Stimulated activated CD8-positive, alpha-beta memory T cell treated with anti-CD3 and anti-CD28 coated beads, Interleukin-4, amount 100 ng/mL, for 48 hours (primary cell): ENCODE measurements at places on chromosomes 16 and 17.

- no peak for DNase-seq
Observed at GRCh38 chr17:51423421-51424160, 163.2 kb downstream of the UTP18 start.

DNA sequence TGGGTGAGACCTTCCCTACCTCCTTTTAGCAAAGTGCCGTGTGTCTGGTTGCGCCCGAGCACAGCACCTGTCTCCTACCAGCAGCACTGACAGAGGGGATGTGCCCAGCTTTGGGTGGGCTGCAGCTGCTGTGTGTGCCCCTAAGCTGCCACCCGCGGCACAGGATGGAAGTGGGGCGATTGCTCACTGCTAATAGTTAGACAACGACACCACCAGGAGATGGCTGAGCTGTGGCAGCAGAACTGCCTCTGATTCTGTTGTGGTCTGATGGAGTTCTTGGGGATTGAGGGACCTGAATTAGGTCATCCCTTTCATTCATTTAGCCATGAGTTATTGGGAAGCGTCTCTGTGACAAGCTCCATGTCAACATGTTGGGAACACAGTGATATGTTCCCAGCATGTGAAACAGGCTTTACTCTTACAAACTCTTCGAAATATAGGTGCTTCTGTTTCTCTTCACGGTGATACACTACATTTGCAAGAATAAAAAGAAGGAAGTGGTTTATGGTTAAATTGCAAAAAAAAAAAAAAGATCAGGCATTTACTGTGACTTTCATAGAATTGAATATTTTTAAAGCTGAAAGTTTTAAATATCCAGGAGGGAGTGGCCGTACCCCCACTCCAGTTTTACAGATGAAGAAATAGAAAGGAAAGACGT lies 184.4 kb downstream of the MAF start:
- peak; percentile 32 for DNase-seq

DNA sequence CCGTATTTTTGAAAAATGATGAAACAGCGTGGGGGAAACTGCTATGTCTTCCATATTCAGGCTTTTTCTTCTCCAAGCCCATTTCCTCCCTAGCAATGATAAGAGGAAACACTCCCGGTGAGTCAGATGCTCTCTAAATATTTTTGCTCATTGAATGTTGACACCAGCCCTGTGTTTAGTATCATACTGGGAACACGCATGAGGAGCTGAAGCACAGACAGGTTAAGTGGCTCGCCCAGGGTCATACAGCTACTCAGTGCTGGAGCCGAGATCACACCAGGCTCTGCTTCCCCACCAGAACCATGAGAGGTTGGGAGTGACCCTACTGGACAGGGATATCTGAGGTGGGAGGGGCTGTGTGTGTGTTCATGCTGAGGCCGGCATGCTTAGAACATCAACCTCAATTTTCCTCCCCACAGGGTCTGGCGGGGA lies 37.8 kb upstream of the ADGRG1 start:
- DNase-seq: no peak

DNA sequence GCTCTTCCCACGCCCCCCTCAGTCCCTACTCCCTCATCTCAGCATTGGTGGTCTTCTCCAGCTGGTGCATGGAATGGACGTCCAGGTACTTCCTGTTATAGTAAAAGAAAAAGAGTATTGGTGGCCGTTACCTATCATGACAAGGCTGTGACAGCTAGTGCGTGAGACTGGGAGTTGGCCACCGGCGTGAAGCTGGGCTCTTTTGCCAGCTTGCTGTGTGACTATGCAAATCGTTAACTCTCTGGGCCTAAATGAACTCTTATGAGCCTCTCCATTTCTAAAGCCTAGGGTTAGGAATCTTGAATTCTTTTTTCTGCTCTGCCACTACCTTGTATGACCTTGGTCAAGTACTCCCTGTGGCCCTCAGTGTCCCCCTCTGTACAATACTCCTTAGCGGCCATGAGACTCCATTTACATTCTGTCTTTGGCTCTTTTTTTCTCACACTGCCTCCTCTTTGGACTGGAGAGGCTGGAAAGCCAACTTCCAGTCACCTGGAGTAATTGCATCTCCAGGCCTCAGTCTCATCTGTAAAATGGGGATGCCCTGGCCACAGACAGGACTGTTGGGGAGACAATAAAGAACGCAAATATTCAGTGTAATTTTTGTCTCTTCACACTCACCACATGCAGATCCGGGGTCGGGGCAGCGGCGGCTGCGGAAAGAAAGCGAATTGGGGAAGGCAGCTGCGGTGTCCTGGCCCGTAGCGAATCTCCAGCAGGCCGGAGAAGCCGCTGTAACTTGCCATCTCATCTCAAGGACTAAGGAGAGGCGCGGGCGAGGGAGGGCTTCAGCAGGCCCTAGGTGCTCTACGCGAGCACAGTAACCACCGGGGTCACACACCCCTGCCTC lies 1.1 kb downstream of the CFAP119 start:
- DNase-seq: no peak

- no peak for DNase-seq
Observed at GRCh38 chr16:77183137-77183536, 7.9 kb upstream of the MON1B start.

DNA sequence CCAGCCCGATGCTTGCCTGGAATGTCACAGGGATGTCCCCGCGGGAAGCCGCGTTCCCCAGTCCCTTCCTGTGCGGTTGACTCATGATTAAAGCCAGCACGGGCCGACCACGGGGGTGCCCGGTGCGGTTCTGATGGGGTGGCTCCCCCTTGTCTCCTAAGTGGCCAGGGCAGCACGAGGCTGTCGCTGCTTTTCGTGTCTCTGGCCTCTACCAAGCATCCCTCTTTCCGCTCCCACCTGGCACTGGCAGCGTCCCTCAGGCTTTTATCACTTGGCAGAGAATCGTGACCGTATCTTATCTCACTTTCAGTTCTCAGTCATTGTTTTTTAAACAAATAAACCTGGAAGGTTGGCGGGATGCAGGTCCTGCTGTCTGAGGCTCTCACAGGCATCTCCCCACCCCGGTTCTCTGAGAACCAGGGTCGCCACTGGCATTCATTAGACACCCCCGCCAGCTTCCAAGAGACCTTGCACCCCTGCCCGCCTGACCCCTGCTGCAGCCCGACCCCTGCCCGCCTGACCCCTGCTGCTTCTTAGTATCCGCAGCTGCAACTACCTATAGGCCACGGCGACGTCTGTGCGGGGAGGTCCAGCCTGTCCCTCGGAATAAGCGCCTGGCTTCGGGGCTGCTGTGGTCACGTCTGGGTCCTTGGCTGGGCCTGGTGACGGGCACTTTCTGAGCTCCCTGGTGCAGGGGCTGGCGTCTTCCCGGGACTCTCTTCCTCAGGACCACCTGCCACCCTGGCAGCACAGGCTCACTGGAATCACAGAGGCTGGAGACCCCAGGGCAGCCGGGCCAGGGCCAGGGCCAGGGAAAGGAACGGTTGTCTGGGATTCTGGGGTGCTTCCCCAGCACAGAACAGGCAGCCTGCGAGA lies 7.5 kb downstream of the C1QTNF8 start:
- no peak for DNase-seq

DNA sequence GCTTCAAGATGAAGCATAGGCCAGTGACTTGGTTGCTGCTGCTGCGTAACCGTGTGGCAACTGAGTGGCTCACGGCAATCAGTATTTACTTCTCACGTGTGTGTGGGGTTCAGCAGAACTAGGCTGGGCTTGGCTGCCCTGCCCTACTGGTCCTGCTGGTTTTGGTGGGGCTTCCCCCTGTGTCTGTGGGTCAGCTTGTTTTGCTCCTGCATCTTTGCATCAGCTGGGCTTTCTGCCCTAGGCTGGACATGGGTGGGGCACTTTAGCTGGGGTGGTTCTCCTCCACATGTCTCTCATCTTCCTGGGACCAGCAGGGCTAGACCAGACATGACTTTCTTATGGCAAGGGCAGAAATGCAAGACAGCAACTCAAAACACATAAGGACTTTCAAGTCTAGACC lies 550.5 kb downstream of the MAF start:
- no peak for DNase-seq

- peak; percentile 82 for DNase-seq
Observed at GRCh38 chr17:2050300-2051060, 4.4 kb upstream of the HIC1 start.

DNA sequence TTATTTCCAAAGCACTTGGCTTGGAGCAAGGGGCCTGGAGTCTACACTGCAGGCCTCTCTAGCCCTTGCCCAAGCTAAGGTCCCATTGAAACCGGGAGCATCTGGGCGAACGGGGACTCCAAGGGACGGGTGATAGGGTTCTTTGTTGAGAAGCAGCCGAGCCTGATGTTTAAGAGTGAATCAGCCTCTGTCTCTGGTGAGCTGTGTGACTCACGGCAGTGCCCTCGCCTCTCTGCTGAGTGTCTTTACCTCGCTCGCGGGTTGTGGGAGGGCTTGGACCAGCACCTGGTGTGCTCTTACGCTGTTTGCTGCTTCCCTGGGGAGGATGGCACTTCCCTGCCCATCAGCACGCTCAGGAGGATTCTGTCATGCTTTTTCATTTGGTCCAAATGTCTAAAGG lies 1.3 kb downstream of the HGS start:
- peak; percentile 76 for DNase-seq

DNA sequence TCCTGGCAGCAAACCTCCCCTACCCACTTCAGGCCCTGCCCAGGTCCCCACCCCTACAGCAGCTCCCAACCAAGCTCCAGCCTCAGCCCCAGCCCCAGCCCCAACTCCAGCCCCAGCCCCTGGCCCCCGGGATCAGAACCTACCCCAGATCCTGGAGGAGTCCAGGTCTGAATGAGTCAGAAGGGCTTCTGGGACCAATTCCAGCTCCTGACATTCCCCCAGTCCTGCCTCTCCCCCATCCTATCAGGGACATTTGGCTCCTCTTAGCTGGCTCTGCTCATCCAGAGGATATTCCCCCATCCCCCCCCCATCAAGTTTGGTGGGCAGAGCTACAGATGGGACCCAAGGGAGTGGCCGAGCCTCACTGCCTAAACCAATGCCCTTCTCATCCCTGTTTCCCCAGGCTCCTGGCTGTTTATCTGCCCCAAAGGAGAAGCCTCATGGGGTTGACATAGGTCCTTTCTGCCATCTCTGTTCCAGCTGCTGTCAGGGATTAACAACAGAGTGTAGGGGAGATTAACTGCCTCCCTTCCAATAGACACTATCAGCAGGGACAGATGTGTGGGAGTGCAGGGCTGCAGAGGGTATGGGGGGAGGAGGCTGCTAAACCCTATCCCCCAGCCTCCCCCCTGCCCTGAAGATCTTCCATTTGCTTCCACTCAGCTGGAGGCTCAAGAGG lies 16.5 kb downstream of the CNTNAP1 start:
- no peak for DNase-seq

DNA sequence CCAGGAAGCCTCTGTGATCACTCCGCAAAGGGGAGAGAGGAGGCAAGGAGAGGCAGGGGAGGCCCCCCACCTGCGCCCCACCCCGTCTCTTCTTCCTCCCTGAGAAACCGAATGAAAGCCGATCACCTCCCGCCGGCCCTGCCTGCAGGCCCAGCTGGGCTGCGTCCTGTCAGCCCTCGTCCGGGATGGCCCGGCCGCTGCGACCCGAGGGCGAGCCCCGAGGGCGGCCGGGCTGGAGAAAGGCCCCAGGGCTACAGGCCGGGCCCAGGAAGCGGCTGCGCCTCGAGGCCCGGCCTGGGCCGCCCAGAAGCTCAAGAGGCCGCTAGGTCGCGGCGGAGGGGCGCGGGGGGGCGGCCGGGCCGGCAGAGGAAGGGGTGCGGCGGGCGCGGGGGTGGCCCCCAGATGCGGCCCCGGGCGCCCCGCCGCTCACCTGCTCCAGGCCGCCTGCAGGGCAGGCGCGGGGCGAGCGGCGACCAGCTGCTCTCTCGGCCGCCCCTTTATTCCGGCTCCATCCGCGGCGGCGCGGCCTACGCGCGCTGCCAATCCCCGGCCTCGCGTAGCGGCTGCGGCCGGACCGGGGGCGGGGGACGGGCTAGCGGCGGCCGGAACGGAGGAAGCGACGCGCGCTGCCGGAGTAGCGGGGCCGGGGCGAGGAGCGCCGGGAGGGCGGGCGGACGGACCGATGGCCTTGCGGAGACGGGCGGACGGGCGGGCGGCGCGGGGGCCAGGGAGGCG lies at the start of gene ZNF319:
ZNF319 (minus strand) TSS at position 702 of the 735 bp plus-strand sequence. CDS start 2,407 bp downstream, outside the sequence.
- no peak for DNase-seq
